Natural killer cell (primary cell): ENCODE measurements at places on chromosomes 1 and 21. TPM values are rescaled to one million over a fixed set of nuclear protein-coding genes. Genes with fewer than 3 reads are reported as not detected.

The NBPF10 gene
- 4.9 TPM for total RNA-seq

The PLPP3 gene
- total RNA-seq, result not detected

The CA14 gene
- total RNA-seq, result not detected

The PEX10 gene
- 9.8 TPM for total RNA-seq

The CBR3 gene
- total RNA-seq, result 1.5 TPM

The AADACL3 gene
- not detected for total RNA-seq

The TMCO1 gene
- 47.6 TPM for total RNA-seq

The FBLIM1 gene
- not detected for total RNA-seq

DNA sequence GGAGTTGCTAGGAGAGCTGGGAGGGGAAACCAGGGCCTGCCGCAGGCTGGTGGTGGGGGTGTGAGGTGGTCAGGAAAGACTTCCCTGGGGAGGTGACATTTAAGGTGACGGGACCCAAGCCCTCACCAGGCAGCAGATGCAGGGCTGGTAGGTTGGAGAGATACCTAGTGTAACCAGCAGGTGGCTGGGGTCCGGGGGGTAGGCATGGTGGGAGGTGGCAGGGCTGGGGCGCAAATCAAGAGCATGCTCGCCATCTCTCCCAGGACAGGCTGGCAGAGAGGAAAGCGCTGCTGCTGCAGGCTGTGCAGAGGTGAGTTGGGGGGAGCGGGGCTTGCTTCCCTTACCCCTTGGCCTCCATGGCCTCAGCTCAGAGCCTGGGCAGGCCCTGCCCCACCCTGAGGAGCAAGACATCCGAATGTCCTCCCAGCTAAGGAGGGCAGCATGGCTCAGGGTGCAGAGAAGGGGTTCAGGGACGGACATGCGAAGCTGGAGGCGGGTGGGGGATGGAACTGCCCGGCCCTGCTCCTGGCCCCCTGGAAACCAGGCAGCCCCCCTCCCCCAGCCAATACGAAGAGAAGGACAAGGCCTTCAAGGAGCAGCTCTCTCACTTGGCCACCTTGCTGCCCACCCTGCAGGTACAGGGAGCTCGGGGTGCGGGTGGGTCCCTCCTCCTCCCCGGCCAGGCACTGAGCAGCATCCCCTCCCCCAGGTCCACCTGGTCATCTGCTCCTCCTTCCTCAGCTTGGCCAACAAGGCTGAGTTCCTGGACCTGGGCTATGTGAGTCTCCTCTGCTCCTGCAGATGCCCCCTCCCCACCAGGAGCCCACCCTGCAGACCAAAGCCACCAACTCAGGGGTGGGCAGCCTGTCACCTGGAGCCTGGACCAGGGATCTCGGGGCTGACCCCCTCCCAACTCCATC is 4.0 kb downstream of the RNF207 start:
- no peak overlapping the region for H3K4me3 ChIP-seq
- H3K27me3 ChIP-seq, result peaks cover 20% of the 10 kb centered on the region
- H3K36me3 ChIP-seq, result no peaks in the 10 kb centered on the region
- peaks cover 34% of the 10 kb centered on the region for H3K4me1 ChIP-seq
- no peak overlapping the region for H3K27ac ChIP-seq

GRCh38 chr21:45306832-45307571 is 19.3 kb upstream of the POFUT2 start:
- no peaks in the 10 kb centered on the region for H3K36me3 ChIP-seq
- DNase-seq, result no peak
- no peak overlapping the region for H3K27ac ChIP-seq
- H3K4me3 ChIP-seq, result no peak overlapping the region

DNA sequence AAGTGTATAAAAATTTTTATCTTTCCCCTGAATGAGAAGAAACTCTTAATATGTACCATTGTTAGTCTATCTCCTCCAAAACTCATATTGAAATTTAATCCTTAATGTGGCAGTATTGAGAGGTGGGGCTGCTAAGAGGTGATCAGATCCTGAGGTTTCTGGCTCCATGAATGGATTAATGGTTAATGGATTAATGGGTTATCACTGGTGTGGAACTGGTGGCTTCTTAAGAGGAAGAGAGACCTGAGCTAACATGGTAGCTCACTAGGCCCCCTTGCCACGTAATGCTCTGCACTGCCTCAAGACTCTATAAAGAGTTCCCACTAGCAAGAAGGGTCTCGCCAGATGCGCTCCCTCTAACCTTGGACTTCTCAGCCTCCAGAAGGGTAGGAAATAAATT is 70.6 kb upstream of the ZBTB18 start:
- H3K27ac ChIP-seq, result no peak overlapping the region
- H3K4me1 ChIP-seq, result no peaks in the 10 kb centered on the region
- no peaks in the 10 kb centered on the region for H3K36me3 ChIP-seq
- H3K27me3 ChIP-seq, result no peaks in the 10 kb centered on the region
- no peak for DNase-seq
- no peak overlapping the region for H3K4me3 ChIP-seq

GRCh38 chr1:212696721-212697331 is 2.8 kb downstream of the BATF3 start:
- peaks cover 33% of the 10 kb centered on the region for H3K27me3 ChIP-seq
- H3K27ac ChIP-seq, result no peak overlapping the region
- DNase-seq, result no peak
- H3K4me3 ChIP-seq, result no peak overlapping the region
- H3K4me1 ChIP-seq, result peaks cover 28% of the 10 kb centered on the region
- no peaks in the 10 kb centered on the region for H3K36me3 ChIP-seq

DNA sequence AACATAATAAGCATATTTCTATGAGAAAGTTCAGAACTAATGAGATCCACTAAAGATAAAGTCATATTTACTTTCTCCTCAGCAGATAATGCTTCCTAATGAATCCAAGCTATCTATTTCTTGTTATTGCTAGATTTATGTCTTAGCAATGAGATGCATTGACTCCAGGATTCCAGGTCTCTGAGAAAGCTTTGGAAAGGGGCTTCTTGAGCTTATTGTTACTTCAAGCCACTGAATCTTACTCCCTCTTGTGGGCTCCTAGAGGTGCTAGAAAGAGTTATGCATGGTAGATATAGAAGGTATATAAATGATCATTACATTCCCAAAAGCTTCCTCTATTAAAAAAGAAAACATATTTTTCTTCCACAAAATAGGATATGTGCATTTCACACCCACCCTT is 246.4 kb upstream of the ADAMTS5 start:
- no peak overlapping the region for H3K27ac ChIP-seq
- no peaks in the 10 kb centered on the region for H3K4me1 ChIP-seq
- DNase-seq, result no peak
- no peaks in the 10 kb centered on the region for H3K27me3 ChIP-seq
- no peaks in the 10 kb centered on the region for H3K36me3 ChIP-seq
- no peak overlapping the region for H3K4me3 ChIP-seq

GRCh38 chr1:175354080-175354479 is 161.5 kb upstream of the KIAA0040 start:
- H3K36me3 ChIP-seq, result no peaks in the 10 kb centered on the region
- H3K27me3 ChIP-seq, result no peaks in the 10 kb centered on the region
- no peak overlapping the region for H3K27ac ChIP-seq

- no peaks in the 10 kb centered on the region for H3K27me3 ChIP-seq
- H3K27ac ChIP-seq, result no peak overlapping the region
- H3K4me3 ChIP-seq, result no peak overlapping the region
- DNase-seq, result no peak
- no peaks in the 10 kb centered on the region for H3K4me1 ChIP-seq
Observed at GRCh38 chr1:213326281-213327016, 275.4 kb downstream of the RPS6KC1 start.

DNA sequence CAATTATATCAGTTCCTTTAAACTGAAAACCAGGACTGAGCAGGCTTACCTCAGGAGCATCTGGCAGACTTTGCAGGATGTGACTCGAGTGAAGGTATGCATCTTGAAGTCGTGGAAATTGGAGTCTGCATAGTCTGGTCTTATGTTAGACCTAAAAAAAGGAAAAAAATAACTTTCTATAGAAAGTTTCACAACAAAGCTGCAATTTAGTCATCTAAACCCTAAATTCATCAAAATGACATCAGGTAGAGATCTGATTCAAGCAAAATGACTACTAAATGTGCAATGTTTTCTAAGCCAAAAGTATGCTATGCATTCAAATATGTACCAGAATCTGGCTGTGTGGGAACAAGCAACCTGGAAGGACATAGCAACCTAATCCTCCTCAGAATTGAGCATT is 260.1 kb downstream of the VAV3 start:
- DNase-seq, result no peak
- no peaks in the 10 kb centered on the region for H3K4me1 ChIP-seq
- no peak overlapping the region for H3K27ac ChIP-seq
- peaks cover 26% of the 10 kb centered on the region for H3K36me3 ChIP-seq
- no peaks in the 10 kb centered on the region for H3K27me3 ChIP-seq

DNA sequence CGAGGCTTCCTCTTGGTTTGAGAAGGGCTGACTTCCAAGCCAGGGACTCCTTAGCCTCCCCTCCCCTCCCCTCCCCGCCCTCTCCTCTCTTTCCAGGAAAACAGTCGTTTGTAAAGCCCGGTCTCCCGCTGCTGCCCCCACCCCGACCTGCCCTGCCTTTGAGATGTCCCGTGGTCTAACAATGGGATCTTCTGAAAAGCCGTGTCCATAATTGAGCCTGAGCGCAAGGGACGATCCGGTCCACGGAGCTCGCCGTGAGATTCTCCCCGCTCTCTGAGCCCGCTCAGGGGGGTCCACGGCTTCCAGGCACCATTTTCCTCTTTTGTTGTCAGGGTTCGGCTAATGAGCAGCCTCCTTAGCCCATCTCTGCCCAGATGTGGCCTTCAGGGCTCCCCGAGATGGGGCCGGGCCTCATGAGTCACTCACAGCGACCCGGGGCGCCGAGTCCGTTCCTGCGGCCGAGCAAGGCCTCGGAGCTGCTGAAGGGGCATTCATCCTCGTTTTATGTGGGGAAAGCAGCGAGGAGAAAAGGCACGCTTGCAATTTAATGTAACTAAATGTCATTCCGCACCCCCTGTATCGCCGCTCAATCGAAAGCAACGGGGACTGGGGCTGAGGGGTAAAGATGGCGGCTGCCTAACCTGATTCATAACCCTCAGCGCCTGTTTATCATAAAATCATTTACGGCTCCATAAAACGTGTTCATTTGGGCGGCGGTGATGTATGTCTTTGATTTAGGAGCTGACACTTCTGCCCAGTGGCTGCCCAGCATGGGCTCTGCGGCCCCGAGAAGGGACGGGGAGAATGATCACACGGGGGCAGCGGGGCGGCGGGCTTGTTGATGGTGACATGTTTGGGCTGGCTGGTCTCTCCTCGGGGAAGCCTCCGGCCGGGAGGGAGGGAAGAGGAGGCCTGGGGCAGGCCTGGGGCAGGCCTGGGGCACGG is 232.6 kb upstream of the C1orf174 start:
- no peaks in the 10 kb centered on the region for H3K4me1 ChIP-seq
- no peaks in the 10 kb centered on the region for H3K27me3 ChIP-seq
- no peak overlapping the region for H3K4me3 ChIP-seq
- DNase-seq, result no peak
- H3K36me3 ChIP-seq, result no peaks in the 10 kb centered on the region

GRCh38 chr1:19257178-19257914 is 5.7 kb downstream of the MRTO4 start:
- H3K27ac ChIP-seq, result no peak overlapping the region
- H3K36me3 ChIP-seq, result peaks cover 39% of the 10 kb centered on the region
- no peak overlapping the region for H3K4me3 ChIP-seq
- H3K4me1 ChIP-seq, result peaks cover 14% of the 10 kb centered on the region
- DNase-seq, result no peak

- no peak for DNase-seq
- H3K36me3 ChIP-seq, result peaks cover 12% of the 10 kb centered on the region
- peak overlapping the region; percentile 71 for H3K4me3 ChIP-seq
- no peaks in the 10 kb centered on the region for H3K27me3 ChIP-seq
- peaks cover 14% of the 10 kb centered on the region for H3K4me1 ChIP-seq
Observed at GRCh38 chr1:161153176-161153575, 602 bp upstream of the UFC1 start.

- no peaks in the 10 kb centered on the region for H3K27me3 ChIP-seq
- H3K27ac ChIP-seq, result no peak overlapping the region
- no peaks in the 10 kb centered on the region for H3K36me3 ChIP-seq
Observed at GRCh38 chr1:108107658-108108057, 92.5 kb downstream of the SLC25A24 start.

- no peak for DNase-seq
- no peak overlapping the region for H3K4me3 ChIP-seq
- H3K36me3 ChIP-seq, result no peaks in the 10 kb centered on the region
- H3K27me3 ChIP-seq, result no peaks in the 10 kb centered on the region
Observed at GRCh38 chr21:37385179-37385765, 18.7 kb downstream of the DYRK1A start.

GRCh38 chr1:185656663-185657062 is 77.5 kb upstream of the HMCN1 start:
- no peaks in the 10 kb centered on the region for H3K36me3 ChIP-seq
- H3K27ac ChIP-seq, result no peak overlapping the region
- no peaks in the 10 kb centered on the region for H3K4me1 ChIP-seq
- no peak overlapping the region for H3K4me3 ChIP-seq
- DNase-seq, result no peak

DNA sequence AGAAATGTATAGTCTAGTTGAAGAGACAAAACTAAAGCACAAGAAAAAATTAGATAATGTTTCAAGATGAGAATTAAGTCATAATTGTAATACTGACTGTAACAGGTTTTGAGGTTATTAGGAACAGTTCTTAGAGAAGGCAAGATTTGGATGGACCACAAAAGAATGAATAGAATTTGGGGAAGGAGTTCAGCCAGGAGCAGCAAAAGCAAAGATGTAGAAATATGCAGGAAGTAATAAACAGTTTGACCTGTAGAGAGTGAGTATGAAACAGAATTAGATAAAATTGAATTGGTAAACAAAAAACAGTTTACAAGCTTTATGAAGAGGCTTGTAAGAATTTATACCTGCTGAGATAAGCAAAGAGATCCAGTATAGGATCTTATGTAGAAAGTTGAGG is 16.3 kb downstream of the VPS45 start:
- peaks cover 48% of the 10 kb centered on the region for H3K36me3 ChIP-seq
- DNase-seq, result no peak
- no peak overlapping the region for H3K27ac ChIP-seq
- no peaks in the 10 kb centered on the region for H3K27me3 ChIP-seq

- no peak overlapping the region for H3K4me3 ChIP-seq
- no peaks in the 10 kb centered on the region for H3K36me3 ChIP-seq
- DNase-seq, result no peak
- no peaks in the 10 kb centered on the region for H3K4me1 ChIP-seq
- H3K27ac ChIP-seq, result no peak overlapping the region
Observed at GRCh38 chr1:214295934-214296333, 15.0 kb downstream of the SMYD2 start.

- no peak for DNase-seq
- H3K27me3 ChIP-seq, result no peaks in the 10 kb centered on the region
- no peaks in the 10 kb centered on the region for H3K36me3 ChIP-seq
- no peak overlapping the region for H3K4me3 ChIP-seq
- H3K4me1 ChIP-seq, result no peaks in the 10 kb centered on the region
Observed at GRCh38 chr21:35329940-35330660, 281.0 kb upstream of the RUNX1 start.

DNA sequence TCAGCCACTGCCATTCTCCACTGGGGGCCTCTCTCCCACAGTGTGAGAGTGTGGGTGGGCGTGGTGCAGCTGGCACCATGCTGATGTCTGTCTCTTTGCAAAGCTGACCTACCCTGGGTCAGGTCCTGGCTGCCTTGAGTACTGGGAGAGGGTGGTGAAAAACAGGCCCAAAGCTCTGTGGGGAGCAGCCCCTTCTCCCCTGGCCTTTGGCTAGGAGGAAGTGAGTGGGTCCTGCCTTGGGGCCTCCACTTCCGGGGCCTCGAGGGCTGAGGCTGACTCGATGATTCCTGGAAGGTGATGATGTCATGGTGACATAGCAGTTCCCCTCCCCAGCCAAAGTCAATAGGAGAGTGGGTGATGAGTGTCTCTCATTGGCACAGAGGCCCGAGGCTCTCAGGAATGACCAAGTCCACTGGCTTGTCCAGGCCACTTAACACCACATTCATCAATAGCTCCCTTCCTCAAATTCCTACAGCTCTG is 53.0 kb downstream of the IER5 start:
- no peak for DNase-seq
- H3K4me1 ChIP-seq, result peaks cover 30% of the 10 kb centered on the region
- no peak overlapping the region for H3K4me3 ChIP-seq
- H3K27ac ChIP-seq, result no peak overlapping the region
